ENCODE measurements at places on chromosomes 5 and 9.

DNA sequence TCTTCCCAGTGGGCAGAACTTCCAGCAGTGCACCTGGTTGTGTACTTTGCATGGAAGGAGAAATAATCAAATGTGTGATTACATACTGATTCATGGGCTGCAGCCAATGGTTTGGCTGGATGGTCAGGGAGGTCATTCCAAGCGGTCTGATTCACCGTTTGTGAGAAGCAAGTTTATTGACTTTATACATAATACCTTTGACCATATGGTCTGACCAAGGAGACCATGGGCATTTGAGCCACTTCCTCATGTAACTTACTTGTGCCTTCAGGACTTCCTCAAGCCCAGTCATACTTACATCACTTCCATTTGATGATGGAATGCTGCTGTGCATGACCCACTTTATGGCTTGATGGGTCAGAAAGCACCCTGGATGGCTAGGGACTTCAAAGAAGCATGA, 41.1 kb downstream of the DAP start:
- DNase-seq, result no peak

- DNase-seq, result no peak
Observed at GRCh38 chr9:125372441-125373226, 111.0 kb downstream of the GAPVD1 start.

- no peak for DNase-seq
Observed at GRCh38 chr5:137570070-137570469, 70.9 kb upstream of the SPOCK1 start.

GRCh38 chr5:89441965-89442364, 559.0 kb upstream of the MEF2C start:
- DNase-seq, result peak; percentile 20

GRCh38 chr5:25688156-25688555, 1043.4 kb upstream of the CDH10 start:
- no peak for DNase-seq

GRCh38 chr5:131475541-131475941, 159.5 kb downstream of the RAPGEF6 start:
- no peak for DNase-seq

GRCh38 chr5:172370648-172371545, 83.4 kb downstream of the SH3PXD2B start:
- DNase-seq, result peak; percentile 95

DNA sequence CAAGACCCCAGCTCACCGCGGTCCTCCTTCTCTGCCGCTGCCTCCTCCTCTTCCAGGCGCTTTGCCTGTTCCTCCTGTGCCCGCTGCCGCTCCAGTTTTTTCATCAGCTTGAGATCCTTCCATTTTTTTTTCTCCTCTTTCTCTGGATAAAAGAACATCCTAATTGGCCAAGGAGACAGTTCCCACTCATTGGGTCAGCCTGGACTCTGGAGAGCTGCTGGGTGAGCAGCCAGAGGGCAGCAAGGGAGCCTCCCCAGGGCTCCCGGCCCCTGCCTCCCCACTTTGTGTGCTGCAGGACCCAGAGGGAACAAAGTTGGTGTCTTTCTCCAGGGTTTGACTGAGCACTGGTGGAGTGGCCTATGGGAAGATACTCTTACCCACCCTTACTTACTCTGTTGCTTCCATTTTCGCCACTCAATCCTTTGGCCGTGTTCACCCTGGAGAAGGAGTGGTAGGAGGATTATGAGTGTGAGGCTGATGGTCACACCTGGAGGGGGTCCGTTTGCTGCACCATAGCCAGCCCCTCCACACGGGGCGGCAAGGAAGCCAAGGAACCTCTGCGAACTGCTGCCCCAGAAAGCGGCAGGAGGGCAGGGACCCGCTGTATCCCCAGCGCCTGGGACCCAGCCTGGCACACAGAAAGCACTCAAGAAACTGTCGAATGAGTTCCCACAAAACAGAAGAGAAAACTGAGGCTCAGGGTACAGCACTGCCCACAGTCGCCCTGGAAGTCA, 708 bp downstream of the SPOUT1 start:
- DNase-seq, result no peak

- peak; percentile 53 for DNase-seq
Observed at GRCh38 chr5:151770383-151771258, 1.1 kb upstream of the G3BP1 start.

Measured in inflammatory macrophage treated with lipopolysaccharide for 1 hour (primary cell).